ENCODE measurements at places on chromosomes 1 and 21.
A peak's percentile ranks its signal among the peaks of the same experiment; 100 is the strongest.

GRCh38 chr1:1614204-1614953, 921 bp upstream of the MIB2 start:
- DNase-seq: peak; percentile 63

GRCh38 chr1:168396508-168396907, 115.8 kb downstream of the TBX19 start:
- DNase-seq: no peak

DNA sequence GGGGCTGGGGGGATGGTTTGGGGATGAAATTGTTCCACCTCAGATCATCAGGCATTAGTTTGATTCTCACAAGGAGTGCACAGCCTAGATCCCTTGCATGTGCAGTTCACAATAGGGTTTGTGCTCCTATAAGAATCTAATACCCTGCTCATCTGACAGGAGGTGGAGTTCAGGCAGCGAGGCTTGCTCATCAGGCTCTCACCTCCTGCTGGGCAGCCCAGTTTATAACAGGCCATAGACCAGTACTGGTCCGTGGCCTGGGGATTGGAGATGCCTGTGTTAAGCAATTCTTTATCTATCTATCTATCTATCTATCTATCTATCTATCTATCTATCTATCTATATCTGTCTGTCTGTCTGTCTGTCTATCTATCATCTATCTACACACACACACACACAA, 525.3 kb upstream of the DAB1 start:
- DNase-seq: no peak

DNA sequence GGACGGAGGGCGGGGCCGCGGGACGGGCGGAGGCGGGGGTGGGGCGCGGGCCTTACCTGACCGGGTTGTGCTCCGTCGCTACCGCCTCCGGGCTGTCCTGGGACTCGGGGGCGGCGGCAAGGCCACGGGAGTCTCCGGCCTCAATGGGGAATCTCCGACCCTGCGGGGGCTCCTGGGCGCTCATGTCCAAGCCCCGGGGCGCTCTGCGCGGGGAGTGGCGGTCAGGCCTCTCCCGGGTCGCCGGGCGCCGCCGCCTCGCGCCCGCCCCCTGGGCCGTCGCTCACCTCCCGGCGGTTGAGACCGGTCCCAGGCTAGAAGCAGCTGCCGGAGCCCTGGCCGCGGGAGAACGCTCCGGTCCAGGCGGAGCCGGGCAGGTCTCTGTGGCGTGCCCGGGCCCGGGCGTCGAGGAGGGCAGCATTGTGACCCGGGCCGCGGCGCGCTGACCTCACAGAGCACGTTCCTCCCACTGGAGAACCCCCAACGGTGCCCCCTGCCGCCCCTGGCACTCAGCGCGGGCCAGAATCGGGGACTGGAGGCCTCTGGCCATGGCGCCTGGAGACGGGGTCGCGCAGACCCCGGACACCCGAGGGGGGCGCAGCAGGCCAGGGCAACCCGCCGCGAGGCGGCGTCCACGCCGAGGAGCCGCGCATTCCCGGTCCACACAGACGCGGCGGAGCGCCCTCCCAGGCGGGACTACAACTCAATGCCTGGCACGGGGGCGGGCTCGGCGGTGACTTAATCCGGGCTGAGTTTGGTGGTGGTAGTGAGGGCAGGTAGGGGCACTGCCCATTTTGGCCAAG, 411 bp downstream of the FAM229A start:
- peak; percentile 42 for DNase-seq

DNA sequence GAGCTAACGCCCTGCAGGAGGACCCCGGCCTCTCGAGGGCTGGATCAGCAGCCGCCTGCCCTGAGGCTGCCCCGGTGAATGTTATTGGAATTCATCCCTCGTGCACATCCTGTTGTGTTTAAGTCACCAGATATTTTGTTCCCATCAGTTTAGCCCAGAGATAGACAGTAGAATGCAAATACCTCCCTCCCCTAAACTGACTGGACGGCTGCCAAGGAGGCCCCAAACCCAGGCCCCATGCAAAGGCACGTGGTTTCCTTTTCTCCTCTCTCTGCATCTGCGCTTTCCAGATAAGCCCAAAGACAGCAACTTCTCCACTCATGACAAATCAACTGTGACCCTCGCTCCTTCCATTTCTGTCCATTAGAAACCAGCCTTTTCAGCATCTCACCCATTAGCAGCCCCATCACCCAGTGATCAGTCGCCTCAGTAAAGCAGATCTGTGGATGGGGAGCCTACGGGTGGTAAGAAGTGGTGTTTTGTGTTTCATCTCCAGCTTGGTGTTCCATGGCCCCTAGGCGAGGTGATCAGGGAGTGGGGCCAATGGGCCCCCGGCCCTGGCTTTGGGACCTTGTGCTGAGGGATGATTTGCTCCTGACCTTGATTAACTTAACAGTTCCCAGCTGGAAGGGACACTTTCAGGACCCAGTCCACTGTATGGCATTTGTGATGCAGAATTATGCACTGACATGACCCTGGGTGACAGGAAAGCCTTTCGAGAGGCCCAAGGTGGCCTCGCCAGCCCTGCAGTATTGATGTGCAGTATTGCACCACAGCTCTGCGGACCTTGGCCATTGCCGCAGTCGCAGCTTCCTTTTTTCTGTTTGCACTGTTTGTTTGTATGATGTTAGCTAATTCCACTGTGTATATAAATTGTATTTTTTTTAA, 5.2 kb downstream of the NPPA start:
- DNase-seq: no peak

DNA sequence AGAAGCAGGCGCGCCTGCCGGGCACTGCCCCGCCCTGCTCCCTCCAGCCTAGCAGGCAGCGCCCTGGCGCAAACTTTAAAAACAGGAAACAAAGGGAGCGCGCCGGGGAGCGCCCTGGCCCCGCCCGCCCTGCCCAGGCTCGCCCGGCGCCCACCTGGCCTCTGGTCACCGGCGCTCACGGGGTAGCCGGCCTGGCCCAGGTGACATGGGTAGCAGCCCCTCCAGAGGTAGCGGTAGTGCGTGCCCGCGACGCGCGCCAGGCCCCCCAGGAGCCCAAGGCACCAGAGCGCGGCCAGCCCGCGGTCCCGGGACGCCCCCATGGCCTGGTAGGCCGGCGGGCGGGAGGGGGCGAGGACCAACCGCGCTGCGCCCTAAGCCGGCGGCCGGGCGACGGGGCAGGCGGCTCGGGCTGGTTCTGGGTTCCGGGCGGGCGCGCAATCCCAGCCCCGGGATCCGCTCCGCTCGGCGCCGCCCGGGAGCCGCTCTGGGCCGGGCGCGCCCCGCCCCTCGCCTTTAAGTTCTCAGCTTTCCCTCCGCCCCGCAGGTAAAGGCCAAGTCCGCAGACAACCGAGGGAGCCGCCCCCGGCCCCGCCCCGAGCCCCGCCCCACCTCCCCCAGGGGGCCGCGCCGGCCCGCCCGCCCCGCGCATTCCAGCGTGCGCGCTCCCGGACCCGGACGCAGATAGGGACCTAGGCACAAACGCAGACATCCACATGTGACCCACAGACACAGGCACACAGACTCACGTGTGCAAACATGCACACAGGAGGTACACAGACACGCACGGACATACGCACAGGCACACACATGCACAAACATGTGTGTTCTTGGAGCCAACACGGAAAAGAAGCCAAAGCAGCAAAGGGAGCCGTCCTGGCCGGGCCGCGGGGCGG, 76.7 kb downstream of the ARHGEF16 start:
- DNase-seq: peak; percentile 76

GRCh38 chr1:111552587-111552986, 49.2 kb upstream of the ADORA3 start:
- no peak for DNase-seq

Measured in stimulated activated naive CD8-positive, alpha-beta T cell treated with anti-CD3 and anti-CD28 coated beads, Interleukin-15, Interleukin-2, amounts not matched to agents 100 U/mL and 50 U/mL, for 24 hours (primary cell).